ENCODE measurements at places on chromosomes 13 and 19. TPM values are rescaled to one million over a fixed set of nuclear protein-coding genes. Genes with fewer than 3 reads are reported as not detected.
A peak's percentile ranks its signal among the peaks of the same experiment; 100 is the strongest.

STOML3 gene
- not detected for total RNA-seq

GRCh38 chr13:23427881-23428528 lies 5.5 kb downstream of the SACS start:
- DNase-seq, result no peak

- DNase-seq, result no peak
These were observed 324.6 kb downstream of the KLF12 start for GRCh38 chr13:73809561-73809960.

- no peak for DNase-seq
These were observed 116.4 kb downstream of the AKAP11 start for GRCh38 chr13:42388326-42388725.

CGB2 gene
- total RNA-seq, result not detected

- no peak for DNase-seq
These were observed 124.1 kb downstream of the COG6 start for GRCh38 chr13:39779337-39780265.

MEGF8 gene
- 32.6 TPM for total RNA-seq

ZNF540 gene
- total RNA-seq, result 6.8 TPM

- no peak for DNase-seq
These were observed 148.9 kb downstream of the USP12 start for GRCh38 chr13:27022571-27023311.

PTPRS gene
- total RNA-seq, result 61.0 TPM

- DNase-seq, result no peak
These were observed 909.5 kb upstream of the GPC6 start for GRCh38 chr13:92317066-92317465.

DNA sequence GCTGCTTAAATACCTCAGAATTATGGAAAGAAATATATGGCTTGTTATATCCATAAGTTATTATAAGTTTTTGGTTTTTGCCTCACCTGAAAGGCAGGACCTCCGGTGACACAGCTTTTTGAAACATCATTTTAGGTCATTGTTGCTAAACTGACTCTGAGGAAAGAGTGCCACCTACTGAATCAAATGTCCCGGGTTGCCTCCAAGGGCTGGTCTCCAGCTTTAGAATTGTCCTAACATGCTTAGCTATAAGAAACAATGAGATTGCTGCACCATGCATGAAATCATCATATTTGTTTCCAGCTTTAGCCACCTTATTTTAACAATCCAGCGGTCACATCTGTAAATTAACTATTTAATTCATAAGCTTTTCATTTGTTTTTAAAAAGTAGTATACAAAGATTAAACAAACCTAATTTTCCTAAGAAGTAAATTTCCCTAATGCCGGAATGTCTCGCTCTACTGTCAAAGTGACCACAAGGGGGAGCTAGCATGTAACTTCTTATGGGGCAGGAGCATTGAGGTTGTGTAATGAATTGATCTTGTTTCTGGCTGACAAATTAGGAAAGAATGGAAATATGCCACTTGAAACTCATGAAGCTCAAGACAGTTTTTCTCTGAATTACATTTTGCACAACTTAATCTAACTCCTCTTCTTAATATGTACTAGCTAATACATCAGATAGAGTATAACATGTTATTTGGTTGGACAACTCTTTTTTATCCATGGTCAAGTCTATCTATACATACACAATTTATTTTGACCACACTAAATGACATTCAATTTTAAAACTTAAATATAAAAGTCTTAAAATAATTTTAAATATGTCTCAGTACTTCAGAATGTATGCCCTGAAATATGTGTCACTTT lies 6.7 kb upstream of the PCDH17 start:
- no peak for DNase-seq

SMAD9 gene
- total RNA-seq, result 1.9 TPM

DNA sequence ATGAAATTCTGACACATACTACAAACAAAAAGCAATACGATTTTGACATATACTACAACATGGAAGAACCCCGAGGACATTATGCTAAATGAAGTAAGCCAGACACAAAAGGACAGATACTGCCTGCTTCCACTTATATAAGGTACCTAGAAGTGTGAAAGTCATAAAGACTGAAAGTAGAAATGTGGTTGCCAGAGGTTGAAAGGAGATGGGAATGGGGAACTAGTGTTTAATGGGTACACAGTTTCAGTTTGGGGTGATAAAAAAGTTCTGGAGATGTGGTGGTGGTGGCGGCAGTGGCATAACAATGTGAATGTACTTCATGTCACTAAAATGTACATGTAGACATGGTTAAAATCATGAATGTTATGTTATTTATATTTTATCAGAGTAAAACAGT lies 12.1 kb upstream of the NDFIP2 start:
- no peak for DNase-seq

- DNase-seq, result peak; percentile 60
These were observed 495 bp downstream of the DCLK1 start for GRCh38 chr13:36130552-36131221.

DNA sequence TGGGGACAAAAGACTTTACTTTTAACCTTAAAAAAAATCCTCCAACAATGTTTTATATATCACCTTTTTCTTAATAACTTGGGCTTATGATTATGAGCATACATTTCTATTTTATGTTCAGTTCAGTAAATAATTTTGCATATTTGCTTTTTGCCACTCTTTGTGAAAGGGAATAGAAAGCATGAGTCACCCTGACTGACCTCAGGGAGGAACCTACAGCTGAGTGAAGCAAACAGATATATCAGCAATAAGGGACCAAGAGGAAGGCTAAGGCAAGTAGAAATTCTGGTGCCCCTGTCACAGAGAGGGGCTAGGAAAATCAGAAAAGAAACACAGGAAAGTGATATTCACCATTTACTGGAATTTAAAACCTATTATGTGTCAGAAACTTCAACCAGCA lies 37.2 kb upstream of the SOHLH2 start:
- no peak for DNase-seq

GRCh38 chr13:90055121-90055520 lies 1292.4 kb upstream of the MIR17HG start:
- DNase-seq, result no peak

DNA sequence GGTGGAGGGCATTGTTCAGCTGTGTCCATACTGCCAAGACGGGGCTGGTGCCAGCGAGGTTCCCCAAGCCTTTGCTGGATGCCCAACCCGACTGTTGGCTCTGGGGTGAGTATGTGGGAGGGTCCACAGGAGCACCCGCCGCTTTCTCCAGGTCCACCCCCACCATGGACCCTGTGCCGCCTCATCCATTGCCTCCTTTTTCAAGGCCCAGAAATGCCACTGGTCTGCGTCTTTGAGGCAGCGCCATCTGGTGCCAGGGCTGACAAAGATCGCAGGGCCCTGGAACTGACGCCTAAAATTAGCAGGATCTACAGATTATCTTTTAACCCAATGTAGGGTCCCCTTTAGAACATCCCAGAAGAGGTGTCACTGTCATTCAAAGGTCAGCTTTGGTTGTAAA lies 34.6 kb downstream of the NFIX start:
- DNase-seq, result no peak

GRCh38 chr19:12668932-12669269 lies 2.3 kb downstream of the WDR83 start:
- DNase-seq, result peak; percentile 82

DNA sequence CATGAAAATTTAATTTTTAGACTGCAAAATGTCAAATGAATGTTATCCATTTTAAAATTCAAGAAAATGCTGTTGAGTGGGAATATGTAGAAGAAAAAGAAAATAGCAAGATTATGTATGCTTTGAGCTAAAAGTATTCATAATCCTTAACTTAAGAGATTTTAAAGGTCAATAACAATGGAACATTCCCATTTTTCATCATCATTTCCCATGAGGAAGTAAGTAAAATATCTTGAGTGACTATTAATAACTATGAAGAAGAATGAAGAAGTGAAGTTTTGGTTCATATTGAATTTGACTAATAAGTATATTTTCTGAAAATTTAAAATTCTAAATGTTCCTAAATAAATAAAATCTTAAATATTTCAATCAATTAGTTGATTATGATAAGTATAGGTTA lies 273.4 kb downstream of the DACH1 start:
- DNase-seq, result no peak

OR7D2 gene
- 0.08 TPM for total RNA-seq

AMER2 gene
- not detected for total RNA-seq

DNA sequence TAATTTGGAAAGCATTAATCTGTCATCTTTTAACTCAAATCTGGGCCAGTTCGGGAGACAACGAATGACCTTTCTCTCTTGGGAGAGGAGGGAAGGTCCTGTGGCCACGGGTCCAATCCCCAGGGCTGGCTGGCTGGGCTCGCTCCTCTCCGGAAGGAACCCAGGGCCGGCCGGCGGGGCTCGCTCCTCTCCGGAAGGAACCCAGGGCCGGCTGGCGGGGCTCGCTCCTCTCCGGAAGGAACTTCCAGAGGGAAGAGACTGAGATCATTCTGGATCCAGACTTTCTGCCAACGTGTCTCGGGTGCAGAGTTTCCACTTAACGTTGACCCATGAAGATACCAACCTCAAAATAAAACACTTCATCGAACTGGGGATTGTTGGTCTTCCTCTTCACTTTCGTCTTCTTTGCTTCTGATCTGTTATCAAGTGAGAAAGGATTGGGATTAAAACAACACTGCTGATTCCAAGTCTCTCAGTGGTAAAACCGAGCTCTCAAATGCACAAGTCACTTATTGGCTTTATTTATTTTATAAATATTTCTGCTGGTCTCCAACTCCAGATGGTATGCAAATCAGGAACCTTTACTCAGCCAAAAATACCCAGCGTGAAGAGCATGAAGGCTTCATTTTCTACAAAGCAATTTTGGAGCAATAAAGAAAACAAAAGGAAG lies 53.3 kb upstream of the C13orf46 start:
- peak; percentile 80 for DNase-seq

GRCh38 chr13:60945396-60945795 lies 470.3 kb downstream of the PCDH20 start:
- DNase-seq, result no peak

- no peak for DNase-seq
These were observed 12.7 kb upstream of the WBP4 start for GRCh38 chr13:41048640-41049039.

GRCh38 chr19:56133858-56134653 lies 7.0 kb upstream of the ZNF444 start:
- DNase-seq, result no peak

PABPC3 gene
- total RNA-seq, result 0.05 TPM

LILRA1 gene
- 0.92 TPM for total RNA-seq

GRCh38 chr13:76942363-76942762 lies 5.9 kb upstream of the ACOD1 start:
- no peak for DNase-seq

- peak; percentile 100 for DNase-seq
These were observed 378 bp upstream of the UBE2S start for GRCh38 chr19:55407800-55408532.

- no peak for DNase-seq
These were observed 5.4 kb downstream of the TM9SF2 start for GRCh38 chr13:99506634-99507033.

DNA sequence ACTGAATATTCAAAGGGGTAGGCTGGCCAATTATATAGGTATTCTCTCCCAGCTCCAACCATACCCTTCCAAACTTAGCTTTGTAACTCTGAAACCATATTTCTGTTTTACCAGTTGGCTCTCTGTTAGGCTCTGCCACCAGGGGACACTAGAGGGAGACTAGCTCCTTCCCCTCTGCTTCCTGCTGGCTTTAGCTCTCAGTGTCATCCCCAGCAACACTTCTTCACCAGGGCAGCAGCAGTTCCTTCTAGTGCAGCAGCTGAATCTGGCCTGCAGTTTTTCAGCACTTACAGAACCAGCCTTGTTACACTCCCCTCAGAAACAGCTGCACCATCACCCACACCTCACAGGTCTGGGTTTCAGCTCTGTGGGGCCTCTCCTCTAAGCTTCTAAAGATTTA lies 51.0 kb upstream of the DOCK9 start:
- DNase-seq, result no peak

GRCh38 chr13:80374901-80375300 lies 34.0 kb upstream of the SPRY2 start:
- no peak for DNase-seq

GRCh38 chr13:96821381-96821780 lies 172.9 kb downstream of the OXGR1 start:
- DNase-seq, result no peak

NLRP9 gene
- total RNA-seq, result not detected

- DNase-seq, result no peak
These were observed 1195.3 kb downstream of the EFNB2 start for GRCh38 chr13:105340061-105340606.

RDH8 gene
- total RNA-seq, result not detected

DNA sequence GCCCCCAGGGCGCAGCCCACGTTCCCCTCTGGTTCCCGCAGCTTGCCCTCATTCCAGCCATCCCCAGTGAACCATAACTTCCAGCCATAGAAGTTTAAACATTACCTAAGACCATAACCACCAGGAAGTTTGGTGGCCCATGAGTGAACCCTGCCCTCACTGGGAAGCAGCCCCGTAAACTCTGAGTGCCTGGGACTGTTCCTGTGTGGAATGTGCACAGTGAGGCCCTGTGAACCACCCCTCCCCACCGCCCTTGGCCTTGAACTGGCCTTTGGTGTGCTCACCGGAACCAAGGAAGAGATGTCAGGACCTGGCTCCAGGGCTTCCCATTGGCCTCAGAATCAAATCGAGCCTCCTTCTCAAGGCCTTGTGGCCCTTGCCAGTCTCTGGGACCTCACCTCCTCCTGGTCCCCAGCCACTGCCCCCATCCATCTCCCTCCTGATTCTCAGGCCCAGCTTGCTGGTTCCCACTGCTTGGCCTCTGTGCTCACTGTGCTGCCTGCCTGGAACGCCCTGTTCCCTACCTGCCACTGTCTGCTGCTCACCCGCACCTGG lies 46.5 kb downstream of the DNM2 start:
- DNase-seq, result no peak

SLC7A9 gene
- 0.30 TPM for total RNA-seq

PRTN3 gene
- not detected for total RNA-seq

- no peak for DNase-seq
These were observed 89.0 kb upstream of the CSNK1A1L start for GRCh38 chr13:37194428-37194861.

GRCh38 chr13:114282041-114282670 lies 755 bp downstream of the UPF3A start:
- peak; percentile 86 for DNase-seq

DNA sequence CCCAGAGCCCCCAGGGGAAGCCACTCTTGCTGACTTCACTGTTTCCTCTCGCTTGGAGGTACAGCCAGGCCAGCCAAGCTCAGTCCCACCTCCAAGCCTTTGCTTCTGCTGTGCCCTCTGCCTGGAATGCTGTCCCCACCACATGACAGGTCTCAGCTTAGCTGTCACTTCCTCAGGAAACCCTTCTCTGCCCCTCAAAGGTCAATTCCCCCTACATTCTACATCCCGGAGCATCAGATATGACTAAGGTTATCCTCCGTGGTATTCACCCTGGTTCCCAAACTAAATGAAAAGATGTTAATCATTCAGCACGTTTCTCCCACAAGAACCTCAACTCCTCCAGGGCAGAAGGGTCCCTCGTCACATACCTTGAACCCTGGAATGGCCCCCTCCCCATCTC lies 53.5 kb downstream of the PTPRS start:
- no peak for DNase-seq

GRCh38 chr19:48837051-48837524 lies 797 bp upstream of the HSD17B14 start:
- peak; percentile 92 for DNase-seq

MYH14 gene
- total RNA-seq, result 99.3 TPM

All from Right ventricle myocardium inferior (tissue), 1 donor.